ENCODE measurements at places on chromosomes 7 and 10.

- DNase-seq: no peak
Measured at GRCh38 chr7:90621747-90622140, 25.6 kb downstream of the CDK14 start.

DNA sequence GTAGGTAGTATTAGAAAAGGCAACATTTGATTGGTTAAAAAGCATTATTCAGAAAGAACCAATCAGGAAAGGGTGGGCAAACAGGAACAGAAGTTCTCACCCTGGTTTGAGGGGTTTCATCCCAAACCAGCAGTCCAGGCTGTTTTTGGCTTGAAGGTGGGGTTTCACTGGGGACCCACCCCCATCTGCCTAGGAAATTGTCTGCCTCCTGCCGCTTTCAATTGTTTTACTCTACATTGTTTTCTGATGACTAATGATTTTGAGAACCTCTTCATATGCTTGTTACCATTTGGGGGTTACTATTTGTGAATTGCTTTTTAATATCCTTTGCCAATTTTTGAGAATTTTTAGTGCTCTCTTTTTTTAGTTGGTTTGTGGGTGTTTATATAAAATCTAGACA lies 3.3 kb upstream of the PCBD1 start:
- no peak for DNase-seq

GRCh38 chr7:116766881-116767280 lies 94.9 kb downstream of the MET start:
- no peak for DNase-seq

DNA sequence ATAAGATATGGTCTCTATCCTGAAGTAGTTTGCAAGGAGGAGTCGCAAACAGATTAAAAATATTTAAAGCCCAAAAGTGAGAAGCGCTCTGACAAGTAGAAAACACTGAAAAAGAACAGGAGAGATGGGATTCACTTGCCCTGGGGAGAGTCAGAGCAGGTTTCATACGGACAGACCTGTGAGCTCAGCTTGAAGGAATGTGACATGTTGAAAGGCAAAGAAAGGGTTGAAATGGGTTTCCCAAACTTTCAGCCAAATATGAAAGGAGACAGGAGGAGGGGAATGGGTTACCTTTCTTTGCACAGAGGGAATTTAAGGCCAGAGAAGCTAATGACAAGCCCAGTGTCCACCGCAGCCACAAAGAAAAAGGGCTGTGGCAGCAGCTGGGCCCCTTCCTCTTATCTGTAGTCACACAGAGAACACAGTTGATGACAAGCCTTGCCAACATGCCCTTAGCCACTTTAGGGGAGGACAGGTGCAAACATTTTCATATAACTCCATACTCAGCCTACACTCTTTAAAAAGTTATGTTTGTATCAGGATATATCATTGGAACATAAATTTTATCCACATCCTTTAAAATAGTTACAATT lies 14.9 kb downstream of the HOXA1 start:
- DNase-seq: no peak

GRCh38 chr7:69399401-69399800 lies 198.9 kb upstream of the AUTS2 start:
- DNase-seq: peak; percentile 54

GRCh38 chr10:122162671-122163173 lies 108.4 kb upstream of the BTBD16 start:
- DNase-seq: no peak

DNA sequence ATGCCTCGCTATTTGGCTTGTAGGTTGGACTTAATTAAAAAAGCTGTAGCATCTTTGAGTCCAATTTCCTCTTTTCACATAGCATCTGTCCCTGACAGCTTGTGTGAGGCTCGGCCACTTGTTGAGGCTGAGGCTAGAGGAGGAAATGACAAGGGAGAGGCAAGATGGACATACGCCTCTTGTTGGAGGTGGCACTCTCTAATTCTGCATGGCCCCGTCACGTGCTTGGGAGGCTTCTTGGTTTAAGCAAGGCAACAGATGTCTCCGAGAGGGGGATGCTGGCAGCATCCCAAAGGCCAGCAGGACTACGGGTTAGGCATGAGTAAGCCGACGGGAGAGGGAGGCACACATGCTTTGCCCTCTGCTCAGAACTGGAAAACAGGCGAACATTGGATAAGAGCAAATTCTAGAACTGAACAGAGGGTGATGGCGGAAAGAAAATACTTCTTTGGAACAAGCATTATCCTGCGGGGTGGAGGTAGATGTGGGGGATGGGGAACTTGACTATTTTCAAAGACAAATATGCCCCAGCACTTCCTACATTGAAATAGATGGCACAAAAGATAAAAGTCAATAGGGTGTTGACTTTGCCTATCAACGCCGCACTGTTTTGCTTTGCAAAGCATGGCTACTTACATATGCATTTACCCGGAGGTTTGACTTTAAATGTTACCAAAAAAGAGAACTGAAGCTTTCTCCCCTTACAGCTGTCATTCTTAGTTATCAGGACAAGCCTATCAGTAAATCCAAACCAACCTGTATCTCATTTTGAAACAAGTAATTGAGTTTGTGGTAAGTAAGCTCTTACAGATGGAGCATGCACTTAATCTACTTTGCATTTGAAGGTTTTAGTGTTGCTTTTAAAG lies 94.8 kb downstream of the CHN2 start:
- DNase-seq: peak; percentile 35

GRCh38 chr7:112765105-112765504 lies 25.1 kb downstream of the TMEM168 start:
- no peak for DNase-seq

- DNase-seq: peak; percentile 54
Measured at GRCh38 chr10:69492091-69492745, 41.0 kb downstream of the TSPAN15 start.

- no peak for DNase-seq
Measured at GRCh38 chr7:22713463-22713862, 13.5 kb upstream of the IL6 start.

- no peak for DNase-seq
Measured at GRCh38 chr10:4239186-4239585, 454.2 kb upstream of the KLF6 start.

DNA sequence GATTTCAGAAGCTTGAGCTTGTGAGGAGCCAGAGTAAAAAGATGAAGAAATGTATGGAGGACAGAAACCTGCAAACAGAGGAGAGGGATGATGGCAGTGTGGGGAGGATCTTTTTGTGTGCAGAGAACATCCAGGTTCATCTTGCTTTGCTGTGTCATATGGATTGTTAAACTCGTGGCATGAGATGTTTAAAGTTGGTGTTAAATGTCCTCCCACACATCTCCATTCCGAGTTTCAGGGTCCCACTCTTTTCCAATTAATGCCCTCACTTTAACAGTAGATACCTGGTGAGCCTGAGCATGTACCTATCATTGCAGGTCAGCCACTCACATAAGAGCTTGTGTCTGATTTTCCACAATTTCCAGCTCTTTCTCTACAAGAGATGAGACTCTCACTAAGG lies 147.7 kb downstream of the ST7 start:
- no peak for DNase-seq

- no peak for DNase-seq
Measured at GRCh38 chr7:17486835-17487234, 188.4 kb downstream of the AHR start.

GRCh38 chr7:141660259-141660658 lies 41.7 kb downstream of the DENND11 start:
- peak; percentile 36 for DNase-seq

DNA sequence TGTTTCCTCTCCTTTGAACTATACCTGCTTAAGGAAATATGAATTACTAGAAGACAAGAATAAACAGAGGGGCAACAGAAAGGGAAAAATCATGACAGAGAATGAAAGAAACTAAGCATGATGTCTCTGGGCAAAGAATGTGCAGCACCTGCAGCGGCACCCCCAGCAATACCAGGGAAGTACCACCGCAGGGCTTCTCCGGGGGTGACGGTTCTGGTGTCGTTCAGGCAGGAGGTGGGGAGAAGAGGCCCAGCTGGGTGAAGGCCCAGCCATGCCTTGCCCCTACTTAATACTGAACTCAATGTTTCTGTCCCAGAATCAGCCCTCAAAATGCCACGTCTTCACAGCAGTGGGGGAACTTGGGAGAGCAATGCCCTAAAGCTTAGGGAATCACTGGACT lies 337.6 kb downstream of the CDC14C start:
- DNase-seq: no peak

GRCh38 chr7:31734456-31734855 lies 47.4 kb downstream of the PPP1R17 start:
- DNase-seq: no peak

GRCh38 chr7:36965625-36966024 lies 241.3 kb upstream of the AOAH start:
- no peak for DNase-seq

DNA sequence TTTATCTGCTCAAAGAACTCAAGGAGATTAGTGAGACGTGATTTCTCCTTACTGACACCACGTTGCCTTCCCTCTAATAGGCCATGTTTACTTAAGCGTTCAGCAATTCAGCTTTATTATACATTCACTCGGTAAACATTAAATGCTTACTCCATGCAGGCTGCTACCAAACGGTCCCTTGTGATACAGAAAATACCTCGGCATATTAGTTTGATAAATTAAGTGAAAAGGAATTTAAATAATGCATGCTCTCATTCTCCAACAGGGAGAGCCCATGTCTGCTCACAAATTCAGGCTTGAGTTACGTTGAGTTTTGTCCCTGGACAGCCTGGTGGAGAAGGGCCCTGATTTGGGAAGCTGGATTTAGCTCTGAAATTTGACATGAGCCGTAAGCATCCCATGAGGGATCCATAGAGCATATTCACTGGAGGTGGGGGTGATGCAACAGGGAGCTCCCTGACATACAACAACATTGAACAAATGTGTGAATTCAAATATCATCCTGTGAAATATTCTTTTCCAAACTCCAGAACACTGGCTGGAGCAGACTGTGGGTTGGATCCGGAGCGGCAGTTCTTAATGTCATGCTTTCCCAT lies 86.3 kb downstream of the TBXAS1 start:
- DNase-seq: no peak

Data from posterior cingulate gyrus (tissue), 11 donors.